ENCODE measurements at places on chromosomes 5 and 9.

GRCh38 chr5:39349484-39349883, 14.8 kb downstream of the C9 start:
- DNase-seq, result no peak

DNA sequence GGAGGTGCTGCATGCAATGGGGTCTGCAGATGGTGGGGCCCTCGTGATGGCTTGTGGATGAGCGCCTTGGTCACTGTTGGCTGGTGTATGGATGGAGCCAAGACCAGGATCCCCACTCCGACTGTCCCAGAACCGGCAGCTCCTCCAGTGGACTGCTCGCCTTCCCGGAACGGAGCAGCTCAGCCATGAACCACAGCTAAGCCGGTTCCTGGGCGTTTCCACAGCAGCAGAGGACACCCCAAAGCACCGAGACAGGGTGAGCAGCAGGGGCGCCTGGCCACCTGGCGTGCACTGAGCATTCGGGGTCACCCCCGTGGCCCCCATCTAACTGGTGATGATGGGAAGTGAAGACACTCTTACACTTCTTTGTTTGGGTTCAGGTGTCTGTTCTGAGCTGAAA, 26.1 kb downstream of the CCDC187 start:
- DNase-seq, result no peak

GRCh38 chr9:102521097-102521755, 473.9 kb upstream of the CYLC2 start:
- DNase-seq, result peak; percentile 89

DNA sequence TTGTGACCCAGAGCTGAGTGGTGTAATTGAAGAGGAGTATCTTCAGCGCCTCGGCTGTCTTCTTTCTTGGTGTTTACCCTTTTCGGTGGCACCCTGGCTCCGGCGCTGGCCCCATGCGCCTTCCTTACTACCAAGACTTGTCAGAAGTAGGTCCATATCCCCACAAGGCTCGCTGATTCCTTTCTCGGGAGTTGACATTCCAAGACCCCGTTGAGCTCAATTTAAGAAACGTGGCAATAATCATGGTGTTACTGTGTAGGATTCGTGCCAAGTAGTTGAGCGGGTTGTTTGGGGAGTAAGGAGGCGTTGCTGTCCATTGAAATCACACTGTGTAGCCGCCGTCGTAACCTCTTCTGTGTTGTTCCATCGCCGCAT, 795 bp downstream of the NDUFAF2 start:
- DNase-seq, result no peak

- DNase-seq, result peak; percentile 72
Measured at GRCh38 chr9:19481971-19482404, 73.2 kb downstream of the ACER2 start.

DNA sequence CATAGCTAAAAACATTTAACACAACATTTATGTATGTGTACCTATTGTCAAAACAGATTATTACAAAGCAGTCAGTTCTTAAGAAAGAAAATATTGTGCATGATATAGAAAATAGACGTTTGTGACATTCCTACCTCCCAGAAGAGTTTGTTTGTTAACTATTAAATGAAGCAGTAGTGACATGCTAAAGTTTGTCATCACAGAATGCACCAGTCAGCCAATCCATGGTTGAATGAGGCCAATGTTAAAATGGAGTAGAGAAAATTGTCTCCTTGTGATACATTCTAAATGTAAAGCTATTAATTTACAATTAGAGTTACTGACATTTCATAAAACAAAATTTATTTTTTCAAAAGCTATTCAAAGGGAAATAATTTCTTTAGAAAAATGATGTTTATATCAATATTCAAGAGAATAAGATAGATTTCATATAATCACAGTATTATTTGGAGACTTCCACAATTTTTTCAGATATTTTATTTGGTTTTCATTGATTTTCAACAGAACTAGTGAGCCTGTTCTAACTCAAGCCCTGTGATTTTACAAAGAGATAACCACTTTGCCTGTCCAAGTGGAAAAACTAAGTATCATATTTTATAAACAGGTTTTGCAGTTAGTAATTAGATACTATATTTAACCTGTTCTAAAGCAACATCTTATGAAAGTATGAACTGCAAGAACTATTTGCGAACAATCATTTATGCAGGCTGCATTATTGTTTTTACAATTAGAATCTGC, 176.8 kb downstream of the ISL1 start:
- no peak for DNase-seq
